ENCODE measurements at places on chromosomes 12 and 14.

DNA sequence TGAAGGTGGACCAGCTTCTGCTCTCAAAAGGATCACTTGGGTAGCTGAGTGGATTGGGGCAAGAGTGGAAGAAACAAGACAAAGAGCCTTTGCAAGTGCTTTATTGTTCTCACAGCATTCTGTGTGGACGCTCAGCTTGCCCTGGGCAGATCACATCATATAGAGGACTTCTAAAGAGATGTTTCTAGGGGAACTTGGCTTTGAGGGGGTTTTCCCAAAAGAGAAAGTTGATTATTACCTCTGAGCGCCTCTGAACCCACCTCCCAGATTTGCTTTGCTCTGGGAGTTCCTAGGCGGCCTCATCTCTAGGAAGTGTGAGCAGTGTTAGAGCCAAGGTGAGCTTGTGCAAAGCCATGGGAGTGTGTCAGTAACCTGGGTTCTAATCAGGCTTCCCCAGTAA lies 81.7 kb downstream of the RIN3 start:
- no peak for DNase-seq

DNA sequence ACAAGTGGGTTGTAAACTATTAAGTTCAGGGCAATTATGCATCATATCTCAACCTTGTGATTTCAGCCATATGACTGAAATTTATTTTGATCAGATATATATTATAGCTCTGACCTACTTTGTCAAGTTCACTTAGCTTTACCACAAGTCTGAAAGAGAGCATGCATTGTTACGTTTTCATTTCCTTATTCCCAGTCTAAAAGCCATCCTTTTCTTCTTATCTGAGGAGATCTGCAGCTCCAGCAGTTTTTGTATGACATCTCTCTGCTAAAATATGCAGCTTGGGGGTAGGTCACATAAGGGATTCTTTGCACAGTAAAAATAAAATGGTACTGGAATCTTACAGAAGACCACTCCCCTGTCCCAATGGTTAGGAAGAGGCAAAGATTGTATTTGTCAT lies 1682.8 kb upstream of the FLRT2 start:
- no peak for DNase-seq

GRCh38 chr14:106187216-106187615 lies 660.8 kb downstream of the TMEM121 start:
- no peak for DNase-seq

GRCh38 chr14:84825481-84826251 lies 704.3 kb upstream of the FLRT2 start:
- peak; percentile 51 for DNase-seq

GRCh38 chr14:102819176-102819628 lies 42.0 kb downstream of the TRAF3 start:
- no peak for DNase-seq

DNA sequence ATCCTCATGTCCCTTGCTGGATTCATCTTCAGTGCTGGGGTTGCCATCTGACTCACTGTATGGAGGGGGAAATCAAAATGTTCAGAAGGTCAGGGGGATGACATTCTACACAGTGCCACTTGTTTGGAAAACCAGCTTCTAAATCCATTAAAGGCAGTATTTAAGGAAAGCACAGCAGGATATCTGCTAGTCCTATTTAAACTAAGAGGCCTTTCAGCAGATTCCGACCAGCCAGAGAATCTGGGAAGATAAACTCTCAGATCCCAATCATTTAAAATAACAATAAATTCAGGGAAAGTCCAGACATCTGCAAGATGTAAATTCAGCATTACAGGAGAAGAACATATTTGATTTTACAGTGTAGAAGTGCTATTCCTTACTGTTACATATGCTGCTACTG lies 3.8 kb downstream of the SIX4 start:
- no peak for DNase-seq

GRCh38 chr12:462936-463705 lies 3.4 kb downstream of the B4GALNT3 start:
- DNase-seq: no peak

- peak; percentile 33 for DNase-seq
These were observed 340.2 kb downstream of the C12orf75 start for GRCh38 chr12:105670672-105671071.

Data from astrocyte of the spinal cord (primary cell).